Lung microvascular endothelial cell (primary cell): ENCODE measurements at places on chromosomes 1 and 21. TPM values are rescaled to one million over a fixed set of nuclear protein-coding genes. Genes with fewer than 3 reads are reported as not detected.

DNA sequence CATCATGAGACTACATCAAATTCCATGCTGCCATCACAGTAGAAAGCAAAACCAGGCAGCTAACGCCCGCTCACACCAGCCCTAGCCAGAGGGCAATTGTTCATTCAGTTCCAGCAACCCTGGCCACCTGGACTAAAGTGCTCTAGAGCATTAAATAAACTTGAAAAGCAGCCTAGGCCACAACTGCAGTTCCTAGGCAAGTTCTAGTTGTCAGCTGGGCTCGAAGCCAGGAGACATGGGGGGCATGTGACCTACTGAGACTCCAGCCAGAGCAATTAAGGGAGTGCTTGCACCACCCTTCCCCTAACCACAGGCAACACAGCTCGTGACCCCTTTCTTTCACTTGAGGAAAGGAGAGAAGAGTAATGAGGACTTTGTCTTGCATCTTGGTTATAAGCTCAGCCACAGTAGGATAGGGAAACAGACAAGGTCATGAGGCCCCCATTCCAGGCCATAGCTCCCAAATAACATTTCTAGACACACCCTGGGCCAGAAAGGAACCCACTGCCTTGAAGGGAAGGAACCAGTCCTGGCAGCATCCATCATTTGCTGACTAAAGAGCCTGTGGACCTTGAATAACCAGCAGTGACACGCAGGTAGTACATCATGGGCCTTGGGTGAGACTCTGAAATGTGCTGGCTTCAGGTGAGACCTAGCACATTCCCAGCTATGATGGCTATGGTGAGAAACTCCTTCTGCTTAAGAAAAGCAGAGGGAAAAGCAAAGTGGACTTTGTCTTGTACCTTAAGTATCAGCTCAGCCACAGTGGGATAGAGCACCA, 77.0 kb downstream of the ZZZ3 start:
- DNase-seq: peak; percentile 52

DNA sequence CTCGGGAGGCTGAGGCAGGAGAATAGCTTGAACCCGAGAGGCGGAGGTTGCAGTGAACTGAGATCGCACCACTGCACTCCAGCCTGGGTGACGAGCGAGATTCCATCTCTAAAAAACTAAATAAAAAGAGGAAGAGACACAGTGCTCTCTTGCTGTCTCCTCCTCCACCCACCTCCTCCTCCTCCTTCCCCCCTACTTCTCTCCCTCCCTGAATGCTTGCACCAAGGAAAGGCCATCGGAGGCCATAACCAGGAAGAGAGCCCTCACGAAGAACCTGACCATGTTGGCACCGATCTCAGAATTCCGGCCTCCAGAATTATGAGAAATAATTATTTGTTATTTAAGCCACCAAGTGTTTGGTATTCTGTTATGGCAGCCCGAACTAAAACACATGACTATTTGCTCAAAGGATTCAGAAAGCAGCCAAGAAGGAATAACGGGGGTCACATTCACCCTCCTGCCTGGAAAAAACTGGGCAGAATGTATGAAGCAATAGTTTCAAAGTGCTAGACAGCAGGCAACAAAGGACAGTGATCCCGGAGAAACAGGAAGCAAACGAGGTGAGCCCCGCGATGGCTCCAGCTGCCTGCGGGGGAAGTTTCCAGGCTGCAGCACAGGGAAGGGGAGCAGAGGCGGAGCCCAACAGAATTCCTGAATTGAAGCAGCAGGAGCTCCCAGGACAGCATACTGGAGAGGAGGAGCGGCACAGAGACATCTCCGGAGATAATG, 35.8 kb downstream of the LDLRAD1 start:
- DNase-seq: peak; percentile 55

- no peak for DNase-seq
These were observed 230.3 kb upstream of the USP24 start for GRCh38 chr1:55445416-55445815.

- no peak for DNase-seq
These were observed 10.0 kb upstream of the CDA start for GRCh38 chr1:20578721-20579395.

The SLC1A7 gene
- total RNA-seq: not detected in 2 replicates

GRCh38 chr1:47031585-47031984, 8.1 kb downstream of the CYP4X1 start:
- DNase-seq: no peak

GRCh38 chr1:41286992-41287391, 44.9 kb upstream of the SCMH1 start:
- DNase-seq: no peak

GRCh38 chr1:247295274-247295684, 36.4 kb downstream of the ZNF496 start:
- no peak for DNase-seq

The POTED gene
- not detected in 2 replicates for total RNA-seq

The VSIG8 gene
- total RNA-seq: not detected in 2 replicates

- DNase-seq: no peak
These were observed 12.2 kb upstream of the TCEA3 start for GRCh38 chr1:23436520-23437354.

DNA sequence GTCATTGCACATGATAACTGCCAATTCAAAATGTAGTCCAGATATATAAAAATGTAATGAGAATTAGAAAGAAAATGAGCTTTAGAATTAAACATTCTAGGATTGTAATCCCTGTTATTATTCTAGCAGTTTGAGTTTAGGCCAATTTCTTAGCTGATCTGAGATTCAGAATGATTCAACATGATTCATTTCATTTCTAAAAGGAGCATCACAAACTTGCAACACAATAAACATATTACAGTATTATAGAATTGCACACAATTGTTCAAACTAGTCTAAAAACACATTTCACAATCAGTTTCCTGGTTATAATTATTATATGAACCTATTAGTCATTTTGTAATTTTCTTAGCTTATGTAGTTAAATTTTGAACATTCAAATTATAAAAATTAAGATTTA, 43.3 kb upstream of the TSHB start:
- DNase-seq: no peak

The S100A7A gene
- total RNA-seq: not detected in 2 replicates

GRCh38 chr1:6984986-6985385, 199.7 kb downstream of the CAMTA1 start:
- DNase-seq: no peak

- no peak for DNase-seq
These were observed 41.1 kb downstream of the SLC35F3 start for GRCh38 chr1:233945573-233945972.

- DNase-seq: peak; percentile 30
These were observed 304.1 kb upstream of the NR5A2 start for GRCh38 chr1:199723250-199723956.

- no peak for DNase-seq
These were observed 411.8 kb downstream of the SETD4 start for GRCh38 chr21:35648512-35648911.

The MYCL gene
- total RNA-seq: 0.20 and 0.44 TPM in 2 replicates

DNA sequence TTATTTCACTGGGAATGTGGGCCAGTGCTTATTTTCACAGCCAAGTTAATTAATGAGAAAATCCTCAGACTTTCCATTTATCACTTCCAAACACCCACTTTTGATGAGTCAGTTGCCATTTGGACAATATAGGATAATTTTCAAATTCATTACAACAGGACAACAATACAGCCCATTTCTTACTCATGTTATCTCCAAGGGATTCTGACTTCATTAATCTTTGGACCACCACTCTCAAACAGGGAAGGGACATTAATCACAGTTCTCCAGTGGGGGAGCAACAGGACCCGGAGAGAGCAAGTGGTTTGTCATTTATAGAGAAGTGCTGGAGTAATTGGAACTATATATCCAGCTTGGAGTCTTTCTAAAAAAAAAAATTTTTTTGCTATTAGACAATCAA, 38.7 kb downstream of the JUN start:
- peak; percentile 33 for DNase-seq

DNA sequence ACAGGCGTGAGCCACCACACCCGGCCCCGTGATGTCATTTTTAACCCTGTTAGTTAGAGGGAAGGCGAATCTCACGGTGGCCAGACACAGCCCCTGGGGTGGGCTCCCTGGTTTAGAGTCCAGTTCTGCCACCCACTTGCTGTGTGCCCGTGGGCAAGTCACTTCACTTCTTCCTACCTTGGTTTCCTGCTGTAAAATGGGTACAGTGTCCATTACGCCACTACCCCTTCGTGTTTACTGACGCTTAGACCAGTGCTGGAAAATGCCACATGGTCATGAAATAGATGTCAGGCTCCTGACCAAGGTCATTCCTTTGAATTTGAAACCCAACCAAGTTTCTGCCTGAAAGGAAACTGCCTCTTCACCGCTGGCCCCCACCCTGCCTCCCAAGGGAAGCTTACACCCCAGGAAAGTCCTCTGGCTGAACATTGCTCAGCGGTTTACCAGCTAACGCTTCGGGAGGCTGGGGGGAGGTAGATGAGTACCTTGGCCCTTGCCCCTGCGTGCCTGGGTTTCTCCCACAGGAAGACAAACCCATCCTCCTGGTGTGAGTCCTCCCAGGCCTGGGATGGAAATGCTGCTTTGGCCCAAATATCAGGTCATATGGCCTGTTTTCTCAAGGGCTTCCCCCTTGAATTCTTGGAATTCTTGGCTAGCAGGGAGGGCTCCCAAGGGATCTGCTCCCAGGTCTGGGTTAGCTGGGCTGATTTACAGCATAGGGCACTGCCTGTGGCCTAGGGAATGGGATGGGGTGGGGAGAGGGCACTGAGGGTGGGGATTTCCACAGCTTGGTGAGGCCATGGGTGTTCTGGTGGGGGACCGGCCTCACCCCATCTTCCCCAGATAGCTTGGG, 7.6 kb upstream of the AADACL4 start:
- DNase-seq: peak; percentile 89

- DNase-seq: peak; percentile 48
These were observed 22.4 kb upstream of the SYNC start for GRCh38 chr1:32724678-32725614.

DNA sequence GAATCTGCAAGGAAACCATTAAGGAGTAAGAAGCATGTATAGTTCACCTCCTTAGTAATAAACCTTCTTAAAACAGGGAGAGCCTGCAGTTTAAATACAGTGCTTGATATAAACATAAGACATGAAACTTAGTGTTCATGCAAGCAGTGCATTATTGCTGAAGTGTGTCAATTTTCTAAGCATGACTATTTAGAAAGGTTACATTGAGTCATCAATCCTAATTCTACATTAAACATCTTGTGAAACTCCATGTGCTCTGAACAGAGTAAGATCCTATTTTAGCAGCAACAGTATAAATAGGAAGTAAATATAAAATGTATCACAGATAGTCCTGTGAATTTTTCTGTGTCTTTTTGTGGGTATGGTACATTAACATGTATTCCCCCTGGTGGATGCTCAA, 135.5 kb downstream of the ESRRG start:
- no peak for DNase-seq

The SYT2 gene
- total RNA-seq: not detected in 2 replicates

GRCh38 chr1:21939650-21940374, 2.7 kb upstream of the HSPG2 start:
- peak; percentile 98 for DNase-seq
